ENCODE measurements at places on chromosomes 2 and 18.

GRCh38 chr2:68491582-68491981, 24.2 kb downstream of the APLF start:
- DNase-seq, result no peak

- DNase-seq, result no peak
Observed at GRCh38 chr2:19021721-19022120, 336.7 kb downstream of the OSR1 start.

DNA sequence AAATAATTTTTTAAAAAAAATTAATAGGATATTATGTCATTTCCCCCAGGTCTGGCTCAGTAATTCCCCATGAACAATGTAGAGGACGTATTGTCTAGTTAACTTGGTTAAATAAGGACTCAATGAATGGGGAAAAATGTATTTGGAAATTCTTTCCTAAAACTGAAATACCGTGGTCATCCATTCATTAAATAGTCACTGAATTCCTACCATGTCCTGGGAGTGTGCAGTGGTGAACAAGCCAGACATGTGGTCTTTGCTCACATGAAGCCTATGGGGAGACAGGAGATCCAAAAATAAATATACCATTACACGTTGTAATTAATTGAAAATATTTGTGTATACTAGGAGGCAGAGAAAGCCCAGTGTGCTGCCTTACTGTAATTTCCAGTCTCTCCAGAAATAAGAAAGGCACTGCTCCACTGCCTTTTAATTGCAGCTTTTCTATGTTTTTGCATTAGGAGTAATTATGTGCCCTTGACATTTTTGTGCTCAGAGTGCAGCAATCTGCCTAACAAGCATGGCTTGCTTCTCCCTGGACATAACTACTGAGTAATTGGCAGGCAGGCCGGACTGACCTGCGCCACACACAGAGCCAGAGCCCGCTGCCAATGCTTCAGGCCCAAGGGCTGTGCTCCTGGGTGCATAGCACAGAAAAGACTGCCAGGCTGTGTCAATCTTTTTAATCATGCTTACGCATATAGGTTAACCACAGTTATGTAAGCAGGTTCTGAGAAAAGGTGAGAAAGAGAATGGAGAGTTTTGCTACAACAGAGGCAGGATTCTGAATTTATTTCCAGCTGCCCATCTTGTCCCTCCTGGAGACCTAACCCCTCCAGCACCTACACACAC, 22.2 kb upstream of the TTC39C start:
- DNase-seq, result peak; percentile 55

GRCh38 chr2:20411361-20411894, 35.4 kb upstream of the RHOB start:
- DNase-seq, result peak; percentile 54

DNA sequence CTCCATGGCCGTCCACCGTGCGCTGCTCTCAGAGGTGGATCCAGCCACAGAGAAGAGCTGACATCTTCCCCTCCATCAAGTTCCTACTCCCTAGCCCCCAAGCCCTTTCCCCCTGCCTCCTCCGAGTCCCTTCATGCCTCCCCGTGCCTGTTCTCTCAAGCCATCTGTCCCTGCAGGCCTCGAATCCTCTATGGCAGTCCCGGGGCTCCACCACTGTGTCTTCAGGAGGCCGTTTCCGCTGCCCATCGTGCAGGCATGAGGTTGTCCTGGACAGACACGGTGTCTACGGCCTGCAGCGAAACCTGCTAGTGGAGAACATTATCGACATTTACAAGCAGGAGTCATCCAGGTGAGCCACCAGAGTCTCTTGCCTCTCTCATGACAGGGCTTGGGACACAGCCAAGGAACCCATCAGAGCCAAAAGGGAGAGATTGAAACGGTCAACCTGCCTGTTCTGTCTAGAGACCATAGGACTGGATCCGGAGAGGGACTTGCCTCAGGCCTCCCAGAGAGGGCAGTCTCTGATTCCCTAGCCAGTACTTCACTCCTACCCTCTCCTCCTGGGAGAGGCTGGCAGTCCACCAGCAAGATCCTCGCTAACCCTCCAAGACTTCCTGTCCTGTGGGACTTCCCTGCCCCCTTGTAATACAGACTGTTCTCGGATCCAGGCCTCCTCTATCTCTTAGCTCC, 9.7 kb downstream of the UCN start:
- DNase-seq, result no peak

DNA sequence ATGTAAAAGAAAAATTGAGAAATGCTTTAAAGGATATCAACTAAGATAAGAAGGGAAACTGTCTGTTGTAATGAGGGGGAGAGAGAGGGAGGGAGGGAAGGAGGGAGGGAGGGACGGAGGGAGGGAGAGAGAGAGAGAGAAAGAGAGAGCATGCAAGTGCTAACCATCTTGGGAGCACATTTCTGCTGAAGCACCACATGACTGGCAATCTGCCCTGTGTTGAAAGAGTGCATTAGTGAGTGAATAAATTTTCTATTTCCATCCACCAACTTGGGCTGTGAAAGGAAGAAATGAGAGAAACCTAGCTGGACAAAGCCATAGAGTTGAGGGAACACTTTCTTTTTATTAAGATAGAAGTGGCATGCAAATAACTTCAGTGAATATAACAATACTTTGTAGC, 110.7 kb downstream of the TMX3 start:
- DNase-seq, result no peak

DNA sequence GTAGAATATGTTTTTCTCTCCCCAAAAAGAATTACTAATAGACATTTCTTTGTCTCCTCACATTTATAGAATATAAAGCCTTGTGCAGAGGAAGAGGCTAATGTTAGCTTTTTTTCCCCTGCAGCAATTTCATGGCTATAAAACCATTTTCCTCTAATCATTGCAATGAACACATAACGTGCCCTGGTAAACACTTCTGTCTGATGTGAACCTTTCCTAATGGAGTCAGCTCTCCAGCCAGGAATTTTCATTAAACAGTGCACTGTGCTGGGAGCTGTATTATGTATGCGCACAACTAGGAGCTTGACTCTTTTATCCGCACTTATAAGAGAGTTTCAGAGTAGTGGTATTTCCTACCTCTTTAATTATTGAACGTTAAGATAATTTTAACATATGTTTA, 63.9 kb upstream of the SPATS2L start:
- DNase-seq, result no peak

Measured in left hindlimb (tissue), 1 donor.